Gastroesophageal sphincter (tissue), 4 donors: ENCODE measurements at places on chromosomes 7 and 10.
A peak's percentile ranks its signal among the peaks of the same experiment; 100 is the strongest.

DNA sequence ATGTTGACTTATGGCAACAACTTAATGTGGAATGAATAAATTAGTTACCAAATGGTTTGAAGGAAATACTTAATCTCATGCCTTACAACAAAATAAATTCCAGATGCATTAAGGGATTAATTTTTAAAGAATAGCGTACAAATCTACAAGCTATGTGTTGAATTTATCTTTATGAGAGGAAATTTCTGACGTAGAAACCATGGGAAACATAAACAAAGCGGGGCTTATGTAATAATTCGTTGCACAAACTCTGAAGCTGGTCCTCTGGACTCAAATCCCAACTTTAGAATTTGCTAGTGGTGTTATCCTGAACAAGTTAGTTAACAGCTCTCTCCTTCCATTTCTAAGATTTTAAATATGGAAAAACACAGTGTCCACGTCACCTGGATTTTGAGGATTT, 137.4 kb upstream of the CALCR start:
- ATAC-seq = no peak

- no peak for ATAC-seq
Observed at GRCh38 chr10:132710746-132711612, 75.0 kb downstream of the NKX6-2 start.

DNA sequence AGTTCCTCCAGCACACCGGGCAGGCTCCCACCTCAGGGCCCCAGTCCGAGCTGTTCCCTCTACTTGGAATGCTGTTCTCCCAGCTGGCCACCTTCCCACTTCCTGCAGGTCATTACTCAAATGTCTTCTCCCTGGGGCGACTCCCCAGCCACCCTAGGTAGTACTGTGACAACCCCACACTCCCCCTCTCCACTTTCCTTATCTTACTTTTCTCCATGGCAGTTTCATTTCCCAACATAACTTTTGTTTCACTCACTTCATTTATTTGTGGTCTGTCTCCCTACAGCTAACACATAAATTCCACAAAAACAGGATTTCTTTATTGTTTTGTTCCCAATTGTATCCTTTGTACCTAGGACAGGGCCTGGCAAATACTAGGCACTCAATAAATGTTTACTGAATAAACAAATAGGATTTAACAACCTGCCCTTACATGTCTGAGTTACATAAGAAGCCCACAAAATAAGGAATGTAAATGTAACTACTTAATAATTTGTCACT, 76.5 kb downstream of the JAZF1 start:
- no peak for ATAC-seq

DNA sequence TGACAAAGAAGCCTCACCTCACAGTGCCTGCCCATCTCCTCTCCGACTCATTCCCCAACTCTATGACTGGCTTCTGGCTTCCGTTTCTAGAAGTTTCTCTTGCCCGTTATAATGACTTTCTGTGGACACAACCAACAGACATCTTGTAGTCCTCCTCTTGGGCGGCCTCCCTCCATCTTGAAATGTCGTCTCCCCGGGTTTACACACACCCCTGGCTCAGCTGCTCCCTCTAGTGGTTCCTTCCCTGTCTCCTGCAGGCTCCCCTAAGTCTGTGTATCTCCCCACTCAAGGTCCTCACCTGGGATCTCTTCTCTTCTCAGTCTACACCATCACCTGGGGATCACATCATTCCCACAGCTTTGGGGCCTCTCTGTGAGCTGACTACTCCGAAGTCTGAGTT, 123.4 kb upstream of the NEBL start:
- ATAC-seq = no peak

GRCh38 chr10:89369156-89370105, 8.4 kb upstream of the IFIT1B start:
- ATAC-seq = peak; percentile 23

DNA sequence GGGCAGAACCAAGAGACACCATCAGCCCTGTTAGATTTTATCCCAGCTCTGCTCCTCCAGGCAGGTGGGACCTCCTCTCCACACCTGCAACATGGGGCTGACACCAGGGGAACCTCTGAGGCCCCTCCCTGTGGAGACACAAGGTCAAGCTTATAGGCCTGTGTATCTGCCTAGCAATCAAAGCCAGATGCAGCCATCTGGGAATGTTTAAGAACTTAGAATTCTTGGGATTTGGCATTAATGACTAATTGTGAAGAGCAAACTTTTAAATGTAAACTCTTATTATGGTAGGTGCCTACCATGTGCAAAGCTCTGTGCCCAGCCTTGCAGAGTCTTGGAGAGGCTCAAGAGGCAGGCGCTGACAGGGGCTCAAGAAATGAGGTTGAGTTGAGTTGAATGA, 52.1 kb downstream of the TBATA start:
- ATAC-seq = no peak

DNA sequence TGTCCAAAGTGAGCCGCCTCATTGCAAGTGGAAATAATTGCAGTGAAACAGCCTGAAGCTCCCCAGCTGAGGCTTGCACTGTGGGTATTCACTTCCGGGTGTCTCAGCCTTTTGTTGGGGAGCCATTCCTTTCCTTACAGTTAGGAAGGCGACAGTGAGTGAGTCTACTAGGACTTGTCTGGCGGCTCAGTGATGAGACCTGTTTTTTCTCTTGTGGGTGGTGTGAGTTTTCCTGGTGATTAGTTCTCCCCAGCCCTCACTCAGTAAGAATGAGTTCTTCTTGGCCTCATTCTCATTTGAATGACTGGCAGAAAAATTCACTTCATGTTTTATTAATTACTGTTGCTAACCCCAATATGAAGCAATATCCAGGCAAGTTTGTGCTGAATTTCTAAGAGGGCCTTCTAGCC, 2.6 kb downstream of the PGAM1 start:
- ATAC-seq = no peak

DNA sequence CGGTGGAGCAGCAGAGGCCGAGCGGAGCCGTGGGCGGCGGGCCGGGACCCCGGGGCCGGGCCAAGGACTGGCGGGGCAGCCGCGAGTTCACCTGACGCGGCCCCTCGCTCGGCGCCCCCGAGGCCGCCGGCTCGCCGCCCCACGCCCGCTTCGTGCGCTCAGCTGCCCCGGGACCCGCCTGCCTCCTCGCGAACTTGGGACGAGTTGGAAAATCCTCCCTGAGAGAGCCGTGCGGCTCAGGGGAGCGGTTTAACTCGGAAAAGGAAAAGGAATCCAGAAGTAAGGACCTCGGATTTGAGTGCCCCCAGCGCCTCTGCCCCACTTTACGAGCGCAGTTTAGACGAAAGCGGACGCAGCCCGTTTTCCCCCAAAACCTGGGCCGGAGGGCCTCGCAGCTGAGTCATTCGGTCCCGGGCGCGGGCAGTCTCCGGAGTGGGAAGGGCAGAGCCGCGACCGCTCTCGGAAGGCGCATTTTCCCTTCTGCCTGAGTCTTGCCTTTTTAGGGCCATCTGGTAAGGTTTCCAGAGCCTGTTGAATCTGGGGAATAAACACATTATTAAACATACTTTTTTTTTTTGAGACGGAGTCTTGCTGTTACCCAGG, 744 bp downstream of the CREM start:
- peak; percentile 40 for ATAC-seq

DNA sequence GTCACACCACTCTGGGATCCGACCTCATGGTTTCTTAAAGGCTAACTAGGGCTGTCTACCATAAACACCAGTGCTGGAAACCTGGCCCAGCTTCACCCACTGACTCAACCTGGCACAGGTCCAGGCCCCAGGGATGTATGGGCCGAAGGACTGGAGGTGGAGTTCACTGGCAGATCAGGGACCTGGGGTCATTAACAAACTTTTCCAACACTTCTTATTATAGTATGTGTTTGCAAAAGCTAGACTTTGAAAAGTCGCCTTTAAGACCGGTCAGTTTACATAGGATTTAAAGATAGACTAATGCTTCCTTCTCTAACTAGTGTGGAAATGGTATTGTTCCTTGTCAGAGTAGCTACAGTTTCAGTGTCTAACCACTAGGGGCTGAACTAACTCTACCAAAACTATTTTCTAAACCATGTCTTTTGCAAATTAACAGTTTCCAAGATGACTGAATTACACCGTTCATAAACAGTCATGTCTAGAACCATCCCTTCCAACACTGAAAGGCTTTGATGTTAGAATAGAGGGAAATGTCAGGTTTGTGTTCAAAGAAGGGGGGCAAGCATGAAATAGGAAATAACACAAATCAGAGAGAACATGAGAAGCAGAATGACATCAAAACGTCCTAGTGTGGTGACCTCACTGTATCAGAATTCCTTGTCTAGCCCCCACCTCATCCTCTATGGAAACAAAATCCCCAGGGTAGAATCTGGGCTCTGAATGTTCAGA, 29.7 kb downstream of the STN1 start:
- ATAC-seq = peak; percentile 77

DNA sequence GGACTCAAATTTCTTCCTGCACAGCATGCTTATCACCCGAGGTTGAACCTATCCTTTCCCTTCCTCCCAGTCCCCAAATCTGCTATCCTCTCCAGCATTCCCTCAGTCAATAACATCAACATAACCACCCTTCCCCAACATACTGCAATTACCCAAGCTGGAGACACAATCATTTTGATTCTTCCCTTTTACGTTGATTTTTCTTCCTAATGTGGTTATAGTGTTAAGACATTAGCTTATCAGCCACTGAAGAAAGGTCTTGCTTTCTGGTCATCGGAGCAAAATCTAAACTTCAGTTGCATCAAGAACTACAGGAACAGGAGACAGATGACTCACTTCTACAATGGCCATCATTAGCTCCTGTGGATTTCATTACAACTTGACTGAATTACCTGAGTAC, 3.5 kb upstream of the HBP1 start:
- no peak for ATAC-seq

DNA sequence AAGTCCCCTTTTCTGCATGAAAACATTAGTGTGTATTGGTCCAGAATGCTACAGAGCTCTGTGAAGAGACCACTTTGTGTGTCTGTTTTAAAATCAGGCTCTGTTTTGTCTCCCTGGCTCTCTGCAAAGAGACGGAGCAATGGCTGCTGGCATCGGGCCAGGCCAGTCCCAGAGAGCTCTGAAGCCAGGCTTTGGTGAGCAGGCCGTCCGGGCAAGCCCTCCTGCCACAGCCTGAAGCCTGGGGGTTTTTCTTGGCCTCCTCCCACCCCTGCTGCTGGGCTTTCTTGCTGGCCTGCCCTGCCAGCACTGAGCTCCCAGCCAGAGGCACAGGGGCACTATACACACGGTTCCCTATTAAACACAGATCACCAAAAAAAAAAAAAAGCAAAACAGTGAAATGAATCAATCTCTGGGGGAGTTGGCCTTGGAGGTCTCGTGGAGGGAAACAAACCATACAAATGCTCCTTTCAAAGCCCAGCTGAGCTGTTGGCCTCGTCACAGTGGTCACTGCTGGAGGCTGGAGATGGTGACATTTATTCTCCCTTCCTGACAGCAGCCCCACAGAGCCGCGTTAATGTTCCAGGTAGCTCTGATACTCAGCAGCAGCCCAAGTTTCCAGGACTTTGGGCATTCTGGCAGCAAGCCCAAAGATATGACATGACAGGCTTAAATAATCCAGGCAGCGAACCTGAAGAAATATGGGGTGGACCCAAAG, 237.2 kb downstream of the TCF7L2 start:
- no peak for ATAC-seq

- no peak for ATAC-seq
Observed at GRCh38 chr10:118977022-118977599, 52.4 kb upstream of the NANOS1 start.

GRCh38 chr7:148697256-148698006, 1.3 kb upstream of the CUL1 start:
- peak; percentile 31 for ATAC-seq

DNA sequence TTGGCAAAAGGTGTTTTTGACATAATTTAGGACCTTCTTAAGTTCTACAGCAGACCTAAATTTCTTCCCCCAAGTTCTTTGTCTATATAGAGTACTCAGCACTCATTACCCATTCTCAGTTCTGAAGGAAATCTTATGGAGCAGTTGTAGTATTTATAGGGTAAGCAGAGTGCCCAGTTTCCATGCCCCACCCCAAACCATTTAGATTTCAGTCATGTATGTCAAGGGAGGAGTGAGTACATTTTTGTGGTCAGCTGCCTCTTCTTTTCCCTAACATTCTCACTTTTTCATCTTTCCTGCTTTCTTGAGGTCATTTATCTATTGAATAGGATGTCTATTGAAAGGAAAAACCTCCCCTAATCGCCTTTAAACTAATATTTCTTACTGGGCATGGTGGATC, 83.3 kb downstream of the KAT6B start:
- ATAC-seq = no peak

DNA sequence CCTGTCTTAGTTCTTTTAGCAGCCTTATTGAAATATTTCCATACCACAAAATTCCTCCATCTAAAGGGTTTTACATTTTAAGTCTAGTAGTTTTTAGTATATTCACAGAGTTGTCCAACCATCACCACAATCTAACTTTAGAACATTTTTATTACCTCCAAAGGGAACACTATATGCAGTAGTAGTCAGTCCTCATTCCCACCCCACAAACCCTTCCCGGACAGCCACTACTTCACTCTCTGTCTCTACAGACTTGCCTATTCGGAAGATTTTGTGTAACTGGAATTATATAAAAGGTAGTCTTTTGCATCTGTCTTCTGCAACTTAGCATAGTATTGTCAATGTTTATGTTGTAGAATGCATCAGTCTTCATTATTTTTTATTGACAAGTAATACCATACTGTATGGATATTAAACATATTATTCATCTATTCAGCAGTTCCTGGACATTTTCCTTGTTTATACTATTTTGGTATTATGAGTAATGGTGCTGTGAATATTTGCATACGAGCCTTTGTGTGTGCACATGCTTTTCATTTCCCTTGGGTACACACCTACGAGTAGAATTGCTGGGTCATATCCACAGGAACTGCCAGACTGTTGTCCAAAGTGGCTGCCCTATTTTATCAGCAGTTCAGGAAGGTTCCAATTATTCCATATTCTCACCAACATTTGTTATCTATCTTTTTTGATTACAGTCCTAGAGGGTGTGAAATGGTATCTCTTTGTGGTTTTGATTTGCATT, 60.9 kb upstream of the LANCL2 start:
- ATAC-seq = no peak

- peak; percentile 41 for ATAC-seq
Observed at GRCh38 chr10:14556285-14556956, 218.3 kb downstream of the FAM107B start.
